Germinal center (tissue), 1 donor: ENCODE measurements at places on chromosomes 12 and 14.
A peak's percentile ranks its signal among the peaks of the same experiment; 100 is the strongest.

DNA sequence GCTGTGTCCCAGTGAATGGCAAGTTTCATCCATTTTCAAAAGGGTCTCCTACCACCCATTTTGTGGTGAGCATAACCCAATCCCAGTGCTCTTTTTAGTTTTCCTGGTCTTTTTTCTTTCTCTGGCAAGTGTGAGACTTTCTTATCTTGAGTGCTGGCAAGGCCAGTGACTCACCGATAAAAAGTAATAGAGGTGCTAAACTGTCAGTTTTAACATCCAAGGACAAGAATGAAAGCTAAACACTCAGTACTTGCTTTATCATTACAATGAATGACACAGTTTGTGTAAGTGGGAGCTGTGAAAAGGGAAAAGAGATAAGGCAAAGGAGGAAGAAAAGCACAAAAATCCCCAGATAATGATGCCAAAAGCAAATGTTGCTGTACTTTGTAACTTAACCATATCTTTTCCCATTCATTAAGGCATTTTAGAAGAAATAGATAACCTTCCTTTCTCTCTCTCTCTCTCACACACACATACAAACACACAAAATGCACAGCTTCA lies 4.9 kb upstream of the LRIG3 start:
- DNase-seq = no peak

- DNase-seq = no peak
Observed at GRCh38 chr12:7637615-7638014, 28.1 kb downstream of the APOBEC1 start.

DNA sequence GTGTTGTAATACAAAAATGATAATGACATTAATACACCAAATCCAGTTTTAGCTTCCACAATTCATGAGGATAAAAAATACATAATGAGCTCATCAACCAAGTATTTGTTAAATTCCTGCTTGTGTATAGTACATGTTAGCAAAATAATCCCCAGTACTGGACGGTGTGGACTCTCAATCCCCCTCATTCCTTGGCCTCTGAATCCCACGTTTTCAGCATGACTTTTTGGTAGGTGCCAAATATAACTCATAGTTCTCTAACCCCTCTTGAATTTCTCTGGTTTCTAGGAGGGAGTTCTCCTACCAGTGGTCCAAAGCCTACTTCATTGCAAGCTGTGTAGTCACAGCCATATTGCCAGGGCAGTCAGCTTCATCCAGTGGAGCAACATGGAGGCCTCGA lies 41.4 kb upstream of the EPS8 start:
- DNase-seq = no peak

- DNase-seq = no peak
Observed at GRCh38 chr12:11797317-11797913, 147.9 kb downstream of the ETV6 start.

- DNase-seq = no peak
Observed at GRCh38 chr12:30461026-30461615, 234.5 kb downstream of the IPO8 start.

- no peak for DNase-seq
Observed at GRCh38 chr12:88642675-88643431, 62.6 kb upstream of the KITLG start.

- DNase-seq = no peak
Observed at GRCh38 chr12:11884116-11884515, 186.6 kb upstream of the BCL2L14 start.

- DNase-seq = peak; percentile 54
Observed at GRCh38 chr12:96514328-96514727, 25.0 kb downstream of the CFAP54 start.

DNA sequence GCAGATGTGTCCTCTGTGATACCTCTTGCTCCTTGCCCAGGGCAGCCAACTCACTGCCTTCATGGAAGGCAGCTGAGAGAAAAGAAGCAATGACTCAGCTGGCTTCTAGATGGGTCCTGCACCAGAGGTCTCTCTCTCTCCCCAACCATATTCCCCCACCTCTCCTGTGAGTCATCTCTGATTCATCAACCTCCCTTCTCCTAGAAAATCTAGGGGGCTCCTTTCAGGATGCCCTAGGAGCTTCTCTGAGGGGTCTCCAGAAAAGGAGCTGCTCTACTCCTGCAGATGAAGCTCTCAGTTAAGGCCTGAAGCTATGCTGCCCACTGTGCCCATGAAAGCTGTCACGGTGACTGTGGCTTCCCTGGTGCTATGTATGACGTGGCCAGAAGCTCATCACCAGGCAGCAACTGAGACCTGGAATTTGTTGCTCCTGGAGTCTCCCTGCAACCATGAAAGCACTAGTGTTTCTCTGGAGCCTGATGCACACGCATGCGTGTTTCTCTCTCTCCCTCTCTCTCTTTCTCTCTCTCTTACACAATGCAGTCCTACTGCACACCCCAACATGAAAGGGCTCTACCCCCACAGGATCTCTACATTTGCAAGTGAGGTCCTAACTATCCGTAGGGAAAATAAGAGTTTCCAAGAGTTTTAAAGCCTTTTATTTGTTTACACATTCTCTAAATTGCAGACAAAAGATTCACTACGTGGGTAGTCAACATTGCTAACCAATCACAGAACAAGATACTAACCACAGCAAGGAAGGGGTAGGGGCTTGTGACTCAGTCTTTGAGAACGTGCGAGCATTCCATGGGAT lies 285.3 kb downstream of the DPF3 start:
- no peak for DNase-seq

DNA sequence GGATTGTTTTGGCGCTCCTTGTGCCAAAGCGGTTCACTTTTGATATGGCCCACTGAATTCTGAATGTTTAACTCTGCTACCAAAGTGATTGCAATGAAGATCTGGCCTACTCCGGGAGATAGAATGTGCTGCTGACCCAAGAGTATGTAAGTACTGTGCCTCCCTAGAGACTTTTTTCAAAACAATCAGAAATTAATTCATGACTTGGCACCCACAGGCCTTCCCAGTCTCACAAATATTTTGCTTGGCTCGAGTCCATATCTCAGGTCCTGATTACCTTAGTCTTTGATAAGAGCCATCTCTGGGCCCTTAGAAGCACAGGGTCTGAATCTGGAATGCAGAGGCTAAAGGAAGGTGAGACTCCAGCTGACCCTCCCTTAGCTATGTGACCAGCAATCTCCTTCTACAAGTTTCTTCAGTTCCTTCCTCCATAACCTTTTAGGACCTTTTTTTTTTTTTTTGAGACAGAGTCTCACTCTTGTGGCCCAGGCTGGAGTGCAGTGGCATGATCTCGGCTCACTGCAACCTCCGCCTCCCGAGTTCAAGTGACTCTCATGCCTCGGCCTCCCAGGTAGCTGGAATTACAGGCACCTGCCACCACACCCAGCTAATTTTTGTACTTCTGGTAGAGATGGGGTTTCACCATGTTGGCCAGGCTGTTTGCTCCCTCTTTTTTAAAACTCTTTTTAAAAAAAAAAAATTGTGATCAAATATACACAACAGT lies 49.5 kb upstream of the METAP2 start:
- no peak for DNase-seq

GRCh38 chr12:120989687-120990086 lies 11.3 kb downstream of the HNF1A start:
- DNase-seq = no peak

GRCh38 chr12:76422543-76423438 lies 74.6 kb upstream of the BBS10 start:
- DNase-seq = no peak

- DNase-seq = no peak
Observed at GRCh38 chr12:69929531-69929930, 104.5 kb downstream of the MYRFL start.

DNA sequence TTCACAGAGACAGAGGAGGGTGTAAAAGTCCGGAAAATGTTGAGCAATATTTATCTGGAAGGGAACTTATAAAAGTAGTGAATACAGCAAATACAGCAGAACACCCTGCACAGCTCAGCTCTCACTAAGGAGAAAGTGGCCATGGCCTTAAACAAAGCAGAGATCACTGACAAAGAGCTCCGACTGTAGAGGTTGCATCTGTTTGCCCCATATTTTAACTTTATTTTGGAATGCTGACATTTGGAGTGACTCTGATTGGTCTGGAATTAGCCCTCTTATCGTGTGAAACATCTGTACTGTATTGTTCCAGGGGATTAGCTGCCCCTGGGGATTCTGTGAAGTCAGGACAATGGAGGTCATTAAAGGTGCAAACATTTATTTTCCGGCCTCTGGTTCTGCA lies 1275.7 kb upstream of the FLRT2 start:
- DNase-seq = no peak

DNA sequence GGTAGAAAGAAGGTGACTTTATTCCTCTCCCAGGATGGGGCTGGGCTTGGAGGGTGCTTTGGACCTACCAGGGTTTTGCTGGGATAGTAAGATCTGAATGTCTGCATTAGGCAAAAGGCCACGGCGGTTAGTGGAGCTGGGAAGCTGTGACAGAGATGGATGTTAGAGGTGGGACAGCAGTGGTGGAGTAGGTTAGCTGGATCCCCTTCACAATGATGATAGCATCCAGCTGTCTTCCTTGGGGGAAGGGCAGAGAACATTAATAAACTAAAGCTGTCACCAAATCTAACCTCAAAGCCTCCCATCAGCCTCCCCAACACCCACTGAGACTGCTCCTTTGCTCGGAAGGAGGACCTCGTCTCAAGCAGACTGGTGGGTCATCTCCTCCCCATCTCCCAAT lies 104.8 kb downstream of the GPATCH2L start:
- DNase-seq = no peak

DNA sequence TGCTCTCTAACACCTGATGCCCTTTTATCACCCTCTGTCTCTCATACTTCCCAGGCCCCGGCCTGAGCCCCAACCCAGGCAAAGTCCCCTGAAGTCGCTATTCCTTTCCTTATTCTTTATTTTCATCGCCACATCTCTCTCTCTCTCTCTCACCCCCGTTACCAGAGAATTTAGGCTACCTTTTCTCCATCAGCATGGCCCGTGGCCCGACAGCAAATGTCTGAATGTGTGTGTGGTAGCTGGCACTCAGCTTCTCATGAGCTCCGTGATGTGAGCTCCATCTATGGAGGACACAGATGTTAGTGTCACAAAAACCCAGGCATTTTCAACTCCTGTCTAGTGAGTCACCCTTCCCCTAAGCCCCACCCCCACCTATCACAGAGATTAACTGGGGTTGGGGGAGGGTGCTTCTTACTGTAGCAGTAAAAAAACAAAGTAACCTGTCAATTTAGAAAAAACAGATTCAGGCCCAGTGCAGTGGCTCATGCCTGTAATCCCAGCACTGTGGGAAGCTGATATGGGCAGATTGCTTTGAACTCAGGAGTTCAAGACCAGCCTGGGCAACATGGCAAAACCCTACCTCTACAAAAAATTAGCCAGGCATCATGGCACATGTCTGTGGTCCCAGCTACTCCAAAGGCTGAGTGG lies 53.8 kb downstream of the VCPKMT start:
- peak; percentile 67 for DNase-seq

- DNase-seq = peak; percentile 3
Observed at GRCh38 chr12:102120564-102120873, 536 bp downstream of the PARPBP start.

DNA sequence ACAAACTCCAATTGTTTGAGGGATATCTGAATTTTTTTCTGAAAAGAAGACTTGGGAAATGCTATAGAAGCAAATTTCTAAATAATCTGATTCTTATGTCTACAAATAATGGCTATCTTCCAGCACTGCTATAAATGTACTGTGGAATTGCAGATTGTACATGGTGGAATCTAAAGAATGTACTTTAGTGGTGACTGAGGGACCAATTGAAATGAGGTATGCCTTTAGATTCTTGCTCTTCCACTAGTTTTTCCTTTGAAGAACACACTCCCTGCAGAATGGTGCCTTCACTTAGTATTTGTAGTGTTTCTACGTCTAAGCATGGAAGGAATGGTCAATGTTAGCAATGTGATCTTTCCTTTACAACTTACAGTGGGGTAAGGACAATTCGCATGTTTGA lies 11.7 kb upstream of the PRB4 start:
- no peak for DNase-seq

GRCh38 chr14:54698966-54699530 lies 132.1 kb downstream of the SAMD4A start:
- DNase-seq = no peak

DNA sequence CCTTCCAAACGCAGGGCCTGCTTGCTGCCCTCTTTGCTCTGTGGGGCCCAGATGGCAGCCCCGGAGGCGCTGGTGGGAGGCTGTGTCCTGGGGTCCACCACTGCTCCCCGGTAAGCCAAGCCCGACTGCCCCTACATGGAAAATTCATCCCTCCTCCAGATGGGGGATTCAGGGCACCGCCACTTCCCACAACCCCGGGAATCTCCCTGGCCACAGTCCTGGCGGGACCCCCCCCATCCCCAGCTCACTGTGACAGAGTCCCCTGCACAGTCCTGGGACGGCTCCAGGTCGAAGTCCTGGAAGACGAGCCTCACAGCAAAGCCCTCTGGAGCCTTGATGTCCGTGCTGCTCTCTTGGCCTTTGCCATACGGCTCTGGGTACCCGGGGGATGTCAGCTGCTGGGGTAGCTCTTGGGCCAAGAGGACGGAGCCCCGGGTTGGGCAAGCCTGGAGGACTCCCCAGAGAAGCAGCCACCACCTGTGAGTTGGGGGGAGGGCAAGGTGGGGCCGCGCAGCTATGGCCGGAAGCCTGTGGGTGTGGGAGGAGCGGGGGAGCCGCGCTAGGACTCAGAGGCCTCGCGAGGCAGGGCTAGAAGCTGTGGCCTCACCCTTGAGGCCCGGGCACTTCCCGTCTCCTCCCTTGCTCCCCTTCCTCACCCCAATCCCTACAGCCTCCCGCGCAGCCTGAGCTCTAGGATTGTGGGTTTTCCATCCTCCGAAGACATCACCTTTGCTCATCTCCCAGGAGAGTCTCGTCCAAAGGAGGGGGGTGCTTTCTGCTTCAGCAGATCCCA lies 815 bp downstream of the C1RL start:
- DNase-seq = peak; percentile 75

DNA sequence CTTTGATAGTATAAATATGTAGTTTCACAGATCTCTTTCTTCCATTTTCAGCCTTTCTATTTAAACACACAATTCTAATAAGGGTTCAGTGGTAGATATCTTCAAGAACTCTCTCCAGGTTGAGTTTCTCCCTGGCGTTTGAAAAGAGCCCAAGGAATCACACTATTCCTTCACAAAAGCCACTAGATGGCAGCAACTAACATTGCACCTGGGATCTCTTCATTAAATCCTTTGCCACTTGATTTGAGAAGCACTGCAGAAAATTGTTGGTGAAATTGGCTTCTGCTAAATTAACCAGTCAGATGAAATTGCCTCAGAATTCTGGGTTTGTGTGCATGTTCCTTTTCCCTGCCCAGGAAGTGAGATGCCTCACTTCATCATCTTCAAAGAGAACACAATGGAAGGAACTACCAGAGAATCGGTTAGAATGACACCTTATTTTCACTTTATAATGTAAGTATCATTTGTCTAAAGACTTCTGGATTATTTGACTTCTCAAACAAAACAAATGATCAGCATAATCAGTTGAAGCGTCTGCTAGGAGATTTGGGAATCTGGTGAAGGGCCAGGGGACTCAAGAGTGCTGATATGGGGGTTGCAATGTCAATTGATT lies 6.8 kb downstream of the CCDC198 start:
- DNase-seq = peak; percentile 9

GRCh38 chr14:22410497-22410896 lies 178.5 kb downstream of the DAD1 start:
- no peak for DNase-seq

- peak; percentile 35 for DNase-seq
Observed at GRCh38 chr12:643475-644302, 19.6 kb downstream of the NINJ2 start.

GRCh38 chr12:117844114-117844830 lies 124.5 kb downstream of the KSR2 start:
- DNase-seq = no peak
